NCI-H1417 (cell line): ENCODE measurements at places on chromosomes 1 and 21.
A peak's percentile ranks its signal among the peaks of the same experiment; 100 is the strongest.

- DNase-seq = no peak
These were observed 3.4 kb upstream of the KRTAP10-5 start for GRCh38 chr21:44583800-44584147.

DNA sequence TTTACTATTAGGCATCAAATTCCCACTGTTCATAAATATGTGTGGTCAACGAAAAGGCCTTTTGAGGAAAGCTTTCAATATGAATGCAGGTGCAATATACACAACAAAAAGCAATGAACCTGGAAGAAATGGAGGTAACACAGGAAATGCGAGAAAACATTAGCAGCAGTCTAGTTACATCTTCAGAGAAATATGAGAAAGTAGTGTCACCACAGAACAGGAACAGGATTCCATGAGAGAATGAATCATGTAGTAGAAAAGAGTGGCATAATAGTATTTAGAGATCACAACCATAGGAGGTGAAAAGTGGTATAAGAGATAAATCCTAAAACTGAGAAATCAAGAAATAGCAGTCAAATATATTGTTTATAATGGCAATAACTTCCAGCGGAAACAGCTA, 103.7 kb downstream of the AK5 start:
- no peak for DNase-seq

DNA sequence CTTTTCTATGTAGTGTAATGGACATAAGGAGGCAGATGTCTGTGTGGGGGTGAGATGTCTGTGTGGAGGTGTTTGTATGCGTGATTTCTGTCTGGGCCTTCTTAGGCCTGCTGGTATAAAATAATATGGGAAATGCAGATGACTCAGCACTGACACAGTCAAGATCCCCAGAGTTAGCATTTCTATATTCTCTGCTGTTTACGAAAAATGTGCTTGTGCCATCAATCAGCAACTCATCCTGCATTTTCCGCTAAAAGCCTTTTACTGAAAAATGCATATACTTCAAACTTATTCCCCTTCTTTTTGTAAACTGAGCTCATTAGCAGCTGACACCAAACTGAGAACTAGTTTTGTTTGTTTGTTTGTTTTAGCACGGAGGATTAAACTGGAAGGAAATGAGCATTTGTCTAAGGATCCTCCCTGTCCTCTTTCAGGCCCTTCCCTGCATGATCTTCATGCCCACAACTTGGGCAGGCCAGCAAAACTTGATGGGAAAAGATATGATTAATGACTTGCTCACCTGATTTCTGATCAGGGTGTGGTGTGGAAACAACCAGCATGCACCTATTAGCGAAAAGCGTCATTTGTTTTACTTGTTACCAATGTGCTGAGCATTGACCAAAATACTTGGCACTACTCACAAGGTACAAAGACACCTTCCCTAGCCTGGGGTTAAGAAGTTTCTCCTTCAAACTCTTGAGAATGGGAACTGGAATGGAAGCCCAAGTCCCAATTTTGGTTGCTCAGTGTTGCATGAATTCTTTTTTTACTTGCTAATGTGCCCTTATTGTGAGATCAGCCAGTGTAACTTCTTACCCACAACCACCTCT, 77.4 kb downstream of the NDUFS5 start:
- DNase-seq = no peak

DNA sequence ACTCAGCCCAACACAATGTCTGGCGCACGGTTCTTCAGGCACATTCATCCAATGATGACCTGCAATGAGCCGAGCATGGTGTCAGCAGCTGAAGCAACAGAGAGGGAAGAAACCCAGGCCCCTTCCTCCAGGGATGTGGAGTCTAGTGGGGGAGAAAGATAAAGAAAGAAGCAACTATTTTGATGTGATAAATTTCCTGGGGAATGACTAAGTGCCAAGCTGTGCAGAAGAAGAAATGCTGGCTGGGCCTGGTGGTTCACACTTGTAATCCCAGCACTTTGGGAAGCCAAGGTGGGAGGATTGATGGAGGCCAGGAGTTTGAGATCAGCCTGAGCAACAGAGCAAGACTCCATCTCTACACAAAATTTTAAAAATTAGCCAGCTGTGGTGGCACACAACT, 561.8 kb downstream of the KIF26B start:
- DNase-seq = no peak

DNA sequence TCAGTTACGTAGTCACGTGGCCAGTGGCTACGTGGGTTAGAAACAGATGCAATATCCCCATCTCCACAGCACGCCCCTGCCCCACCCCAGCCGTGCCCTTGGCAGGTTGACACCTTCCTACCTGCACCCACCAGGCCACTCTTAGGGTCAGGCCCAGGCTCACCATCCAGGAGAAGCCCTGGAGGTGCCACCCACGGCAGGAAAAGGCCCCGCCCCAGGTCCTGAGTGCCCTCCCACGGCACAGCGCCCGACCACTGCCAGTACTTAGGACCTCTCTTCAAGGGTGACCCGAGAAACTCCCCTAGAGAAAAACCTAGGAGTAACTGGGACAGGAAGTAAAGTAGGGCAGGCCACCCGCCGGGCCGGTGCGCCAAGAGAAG, 1.5 kb downstream of the C1orf35 start:
- peak; percentile 35 for DNase-seq

GRCh38 chr1:112997781-112998180, 41.8 kb upstream of the SLC16A1 start:
- no peak for DNase-seq

GRCh38 chr21:41195311-41195710, 27.4 kb downstream of the BACE2 start:
- no peak for DNase-seq

- DNase-seq = no peak
These were observed 41.4 kb downstream of the YARS1 start for GRCh38 chr1:32775640-32776337.

- DNase-seq = no peak
These were observed 358.7 kb downstream of the LTN1 start for GRCh38 chr21:28633839-28634555.

- DNase-seq = peak; percentile 11
These were observed 12.3 kb downstream of the FAM3B start for GRCh38 chr21:41328660-41329607.

DNA sequence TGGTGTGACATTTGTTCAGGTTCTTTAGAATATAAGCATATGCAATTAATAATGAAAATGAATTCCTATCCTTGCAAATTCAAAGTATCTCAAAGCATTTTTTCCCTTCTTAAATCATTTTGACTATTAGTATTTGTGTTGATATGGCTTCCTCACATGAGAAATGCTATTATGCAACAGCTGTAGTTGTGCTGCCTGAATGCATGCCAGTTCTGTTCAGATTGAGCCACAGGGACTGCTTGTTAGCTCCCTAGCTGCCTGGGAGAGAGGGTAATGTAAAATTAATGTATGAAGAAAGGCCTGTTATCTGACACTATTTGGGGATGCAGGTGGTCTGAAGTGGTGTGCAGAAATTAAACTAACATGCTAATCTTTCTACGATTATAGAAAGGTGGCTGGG, 45.5 kb downstream of the CACHD1 start:
- DNase-seq = no peak

DNA sequence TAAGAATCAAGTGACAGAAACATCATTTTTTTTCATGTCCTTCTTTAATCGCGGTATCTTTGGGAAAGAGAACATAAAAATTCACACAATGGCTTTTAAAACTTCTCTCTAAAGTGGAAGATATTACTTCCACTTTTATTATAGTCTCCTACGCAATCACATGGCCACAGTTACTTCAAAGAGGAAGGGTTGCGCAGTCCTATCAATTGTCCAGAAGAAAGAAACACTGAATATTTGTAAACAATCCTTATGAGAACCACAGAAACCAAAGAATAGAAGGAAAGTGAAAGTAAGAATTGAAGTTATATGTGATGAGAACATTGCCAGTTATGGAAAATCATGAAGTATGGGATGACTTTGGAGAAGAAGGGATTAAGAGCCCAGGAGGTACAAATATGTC, 32.6 kb downstream of the CFH start:
- DNase-seq = no peak

- DNase-seq = no peak
These were observed 6.8 kb downstream of the HCRTR1 start for GRCh38 chr1:31624309-31624708.

GRCh38 chr1:213466541-213466940, 415.5 kb downstream of the RPS6KC1 start:
- DNase-seq = no peak

DNA sequence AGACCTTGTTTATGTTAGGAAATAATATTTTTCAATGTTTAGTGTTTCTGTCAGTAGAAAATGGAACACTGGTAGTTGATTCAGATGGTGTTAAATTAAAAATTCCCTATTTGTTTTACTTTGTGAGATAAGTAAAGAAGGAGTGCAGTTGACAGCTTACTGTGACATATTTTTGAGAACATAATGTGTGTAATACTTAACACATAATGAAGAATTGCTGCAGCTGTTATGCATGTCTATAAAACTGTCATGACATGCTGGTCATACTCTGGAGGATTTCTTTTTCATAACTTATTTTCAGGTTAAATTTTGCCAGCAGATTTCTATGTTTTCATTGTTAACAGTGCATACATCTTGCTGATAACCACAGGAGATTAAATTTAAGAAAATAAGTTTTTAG, 296.1 kb downstream of the CTH start:
- DNase-seq = no peak

DNA sequence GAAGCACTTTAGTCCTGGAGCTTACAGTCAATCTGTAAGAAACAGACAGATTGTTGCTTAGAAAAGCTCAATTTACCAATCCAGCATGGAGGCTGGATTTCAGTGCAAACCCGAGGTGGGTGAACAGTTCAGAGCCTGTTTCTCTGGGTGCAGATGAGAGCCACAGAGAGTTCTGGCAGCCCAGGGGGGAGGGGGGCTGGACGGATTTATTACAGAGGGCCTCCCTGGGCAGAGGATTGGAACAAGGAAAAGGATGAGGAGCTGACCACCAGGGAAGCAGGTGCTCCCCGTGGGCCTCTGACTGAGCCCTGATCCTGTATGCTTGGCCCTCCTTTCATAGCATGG, 38.0 kb upstream of the EPS8L3 start:
- no peak for DNase-seq

DNA sequence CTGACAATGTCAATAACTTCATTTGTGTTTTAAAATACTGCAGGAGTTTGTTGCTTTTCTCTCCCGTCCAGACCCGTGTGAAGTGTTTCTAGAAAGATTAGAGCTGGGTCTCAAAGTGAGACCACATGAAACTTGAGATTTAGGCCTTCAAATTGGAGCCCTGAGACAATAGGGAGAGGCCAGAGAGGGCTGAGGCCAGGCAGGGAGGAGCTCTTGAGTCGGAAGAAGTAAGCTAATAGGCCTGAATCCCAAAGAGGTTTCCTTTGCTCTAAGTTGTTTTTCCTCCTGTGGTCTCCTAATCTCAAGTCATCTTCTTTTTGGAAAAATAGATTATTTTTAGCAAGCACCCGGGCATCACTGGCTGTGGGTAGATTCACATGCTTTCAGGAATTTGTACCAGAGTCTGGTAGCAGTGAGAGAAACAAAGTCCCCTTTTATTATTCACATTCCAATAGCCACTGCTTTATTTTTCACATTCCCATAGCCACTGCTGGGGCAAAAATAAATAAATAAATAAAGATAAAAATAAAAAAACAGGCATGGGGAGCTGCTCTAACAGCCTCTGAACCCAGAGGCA, 25.6 kb downstream of the CD244 start:
- no peak for DNase-seq

- no peak for DNase-seq
These were observed 47.4 kb upstream of the ENAH start for GRCh38 chr1:225700164-225700821.
